ENCODE measurements at places on chromosomes 1 and 21.

- DNase-seq: no peak
Measured at GRCh38 chr1:193519922-193520321, 333.5 kb upstream of the B3GALT2 start.

DNA sequence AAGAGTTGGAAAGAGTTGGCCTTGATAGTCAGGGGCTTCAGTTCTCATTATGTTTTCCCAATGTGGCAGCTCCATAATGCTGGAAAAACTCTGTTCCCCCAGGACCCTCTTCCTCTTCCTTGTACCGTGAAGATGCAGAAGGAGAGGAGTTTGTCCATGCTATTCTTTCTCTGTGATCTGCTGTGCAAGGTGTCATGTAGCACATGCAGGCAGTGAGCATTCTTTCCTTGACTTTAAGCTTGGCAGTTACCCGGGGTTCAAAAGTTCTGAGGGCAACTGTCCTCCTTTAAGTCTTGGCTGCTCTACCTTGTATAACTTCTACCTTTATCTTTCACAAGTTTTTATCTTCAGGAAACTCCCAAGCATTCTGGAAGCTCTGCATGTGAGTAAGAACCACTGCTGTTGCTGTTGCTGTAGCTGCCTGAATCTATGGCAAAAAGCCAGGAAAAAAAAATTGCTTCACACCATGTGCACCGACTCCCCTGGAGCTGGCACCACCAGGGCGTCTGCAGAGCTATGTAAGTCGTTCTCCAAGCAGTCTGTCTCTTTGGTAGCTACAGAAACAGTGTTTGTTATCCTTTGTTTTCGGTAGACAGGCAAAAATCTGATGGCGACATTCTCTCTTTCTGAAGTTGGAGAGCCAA lies 42.7 kb upstream of the SLC16A1 start:
- no peak for DNase-seq

- DNase-seq: no peak
Measured at GRCh38 chr1:8137481-8138244, 111.6 kb upstream of the ERRFI1 start.

- no peak for DNase-seq
Measured at GRCh38 chr1:113744114-113744513, 15.2 kb downstream of the PHTF1 start.

DNA sequence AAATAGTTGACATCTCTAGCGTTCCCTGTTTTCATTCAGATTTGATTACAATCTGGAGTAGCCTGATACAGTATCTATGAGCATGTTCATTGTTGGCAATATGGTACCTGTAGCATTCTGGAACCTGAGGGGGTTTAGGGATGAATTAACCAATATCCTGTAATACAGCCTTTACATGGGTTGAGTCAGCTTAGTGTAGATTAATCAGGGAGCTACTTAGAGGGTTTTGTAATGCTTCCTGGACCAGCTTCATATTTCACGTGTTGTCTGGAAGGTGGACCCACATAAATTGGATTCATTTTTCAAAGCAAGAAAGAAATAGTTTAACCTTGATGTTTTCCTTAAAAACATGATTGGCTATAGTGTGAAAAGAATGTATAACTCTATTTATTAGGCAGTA lies 3.6 kb downstream of the OTUD3 start:
- DNase-seq: no peak

GRCh38 chr1:147238053-147238902 lies 4.2 kb upstream of the CHD1L start:
- DNase-seq: no peak

GRCh38 chr1:4006676-4007374 lies 106.8 kb upstream of the C1orf174 start:
- DNase-seq: no peak

DNA sequence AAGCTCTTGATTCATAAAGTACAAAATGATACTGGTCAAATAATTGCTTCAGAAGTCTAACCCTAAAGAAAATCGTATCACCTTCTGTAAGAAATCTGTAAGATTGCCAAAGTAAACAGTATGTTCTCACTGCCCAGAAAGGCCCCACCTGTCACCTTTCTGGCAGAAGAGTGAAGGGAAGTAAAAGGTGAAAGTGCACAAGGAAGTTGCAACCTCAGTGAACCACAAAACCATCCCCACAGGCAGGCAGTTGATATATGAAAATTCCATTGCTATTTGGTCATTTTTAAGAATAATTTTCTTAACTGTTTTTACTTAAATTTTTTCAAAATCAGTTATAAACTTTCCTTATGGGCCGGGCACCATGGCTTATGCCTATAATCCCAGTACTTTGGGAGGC lies 48.5 kb upstream of the FBXO28 start:
- DNase-seq: no peak

Data from natural killer cell treated with Interleukin-12 subunit alpha and Interleukin-12 subunit beta and Interleukin-15 and Interleukin-18, amount 100 ng/mL, for 72 hours (primary cell).